ENCODE measurements at places on chromosomes 3 and 15. TPM values are rescaled to one million over a fixed set of nuclear protein-coding genes. Genes with fewer than 3 reads are reported as not detected.

SI gene
- not detected for total RNA-seq

CHST2 gene
- 1.7 TPM for total RNA-seq

ASB14 gene
- total RNA-seq: not detected

AGBL1 gene
- not detected for total RNA-seq

ITPKA gene
- 10.8 TPM for total RNA-seq

DPPA4 gene
- 0.27 TPM for total RNA-seq

TTLL13 gene
- 1.0 TPM for total RNA-seq

CACNA2D2 gene
- total RNA-seq: 10.2 TPM

DNA sequence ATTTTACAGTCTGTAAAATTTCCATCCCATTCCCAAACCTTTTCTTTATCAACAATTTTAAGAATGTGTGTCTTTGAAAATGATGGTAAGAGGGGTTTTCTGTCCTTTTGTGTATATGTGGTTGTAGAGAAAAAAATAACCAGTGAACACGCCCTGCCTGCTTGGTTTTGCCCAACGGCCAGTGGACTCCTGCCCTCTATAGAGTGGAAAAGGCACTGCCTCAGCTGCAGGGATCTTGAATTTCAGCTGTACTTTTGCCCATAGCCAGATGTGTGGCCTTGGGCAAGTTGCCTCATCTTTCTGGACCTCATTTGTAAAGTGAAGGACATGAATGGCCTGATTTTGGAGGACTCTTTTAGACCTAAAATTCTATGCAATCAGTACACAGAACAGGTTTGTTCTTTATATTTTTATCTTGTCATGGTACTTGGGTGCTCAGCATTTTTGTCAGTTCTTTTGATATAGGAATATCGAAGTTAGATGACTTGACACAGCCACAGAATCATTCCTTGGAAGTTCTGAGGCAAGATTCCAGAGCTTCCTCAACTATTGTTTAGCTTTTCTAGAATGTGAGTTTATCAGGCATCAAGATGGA lies 81.0 kb downstream of the CLDN11 start:
- no peaks in the 10 kb centered on the region for H3K4me1 ChIP-seq
- no peaks in the 10 kb centered on the region for H3K36me3 ChIP-seq
- H3K27ac ChIP-seq: no peak overlapping the region
- no peak overlapping the region for H3K4me3 ChIP-seq
- H3K27me3 ChIP-seq: no peaks in the 10 kb centered on the region
- DNase-seq: peak; percentile 16

GRCh38 chr15:25169318-25169717 lies 214.5 kb downstream of the SNRPN start:
- DNase-seq: no peak
- H3K4me3 ChIP-seq: no peak overlapping the region
- H3K27ac ChIP-seq: no peak overlapping the region
- no peaks in the 10 kb centered on the region for H3K4me1 ChIP-seq
- no peaks in the 10 kb centered on the region for H3K36me3 ChIP-seq

- H3K4me3 ChIP-seq: no peak overlapping the region
- DNase-seq: no peak
- H3K4me1 ChIP-seq: no peaks in the 10 kb centered on the region
- no peaks in the 10 kb centered on the region for H3K27me3 ChIP-seq
- H3K36me3 ChIP-seq: peaks cover 16% of the 10 kb centered on the region
These were observed 9.8 kb downstream of the SELENOS start for GRCh38 chr15:101267320-101268104.

DNA sequence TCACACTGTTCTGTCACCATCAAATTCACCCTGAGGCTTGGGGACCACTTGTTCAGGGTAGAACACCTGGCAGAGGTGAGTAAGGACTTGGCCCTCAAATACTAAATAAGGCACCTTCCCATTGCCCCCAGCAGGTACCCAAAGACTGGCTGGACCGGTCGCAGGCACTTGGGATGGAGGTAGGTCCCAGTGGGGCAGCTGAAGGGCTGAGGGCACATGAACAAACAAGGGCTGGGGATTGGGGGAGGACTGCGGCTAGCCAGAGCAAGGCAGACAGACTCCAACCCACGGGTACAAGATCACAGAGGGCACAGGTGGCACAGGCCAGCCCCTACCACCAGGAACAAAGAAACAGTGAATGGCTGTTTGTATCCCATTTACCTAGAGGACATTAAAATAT lies 1.9 kb downstream of the MRPS25 start:
- no peak overlapping the region for H3K4me3 ChIP-seq
- H3K4me1 ChIP-seq: peaks cover 17% of the 10 kb centered on the region

DNA sequence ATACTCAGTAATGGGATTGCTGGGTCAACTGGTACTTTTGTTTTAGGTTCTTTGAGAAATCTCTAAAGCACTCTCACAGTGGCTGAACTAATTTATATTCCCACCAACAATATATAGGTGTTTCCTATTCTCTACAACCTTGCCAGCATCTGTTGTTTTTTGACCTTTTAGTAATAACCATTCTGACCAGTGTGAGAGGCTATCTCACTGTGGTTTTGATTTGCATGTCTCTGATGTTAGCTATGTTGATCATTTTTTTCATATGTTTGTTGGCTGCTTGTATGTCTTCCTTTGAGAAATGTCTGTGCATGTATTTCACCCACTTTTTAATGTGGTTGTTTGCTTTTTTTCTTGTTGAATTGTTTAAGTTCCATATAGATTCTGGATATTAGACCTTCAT lies 98.2 kb upstream of the DCBLD2 start:
- no peaks in the 10 kb centered on the region for H3K4me1 ChIP-seq
- DNase-seq: no peak
- H3K27me3 ChIP-seq: no peaks in the 10 kb centered on the region
- H3K36me3 ChIP-seq: no peaks in the 10 kb centered on the region
- no peak overlapping the region for H3K27ac ChIP-seq

DNA sequence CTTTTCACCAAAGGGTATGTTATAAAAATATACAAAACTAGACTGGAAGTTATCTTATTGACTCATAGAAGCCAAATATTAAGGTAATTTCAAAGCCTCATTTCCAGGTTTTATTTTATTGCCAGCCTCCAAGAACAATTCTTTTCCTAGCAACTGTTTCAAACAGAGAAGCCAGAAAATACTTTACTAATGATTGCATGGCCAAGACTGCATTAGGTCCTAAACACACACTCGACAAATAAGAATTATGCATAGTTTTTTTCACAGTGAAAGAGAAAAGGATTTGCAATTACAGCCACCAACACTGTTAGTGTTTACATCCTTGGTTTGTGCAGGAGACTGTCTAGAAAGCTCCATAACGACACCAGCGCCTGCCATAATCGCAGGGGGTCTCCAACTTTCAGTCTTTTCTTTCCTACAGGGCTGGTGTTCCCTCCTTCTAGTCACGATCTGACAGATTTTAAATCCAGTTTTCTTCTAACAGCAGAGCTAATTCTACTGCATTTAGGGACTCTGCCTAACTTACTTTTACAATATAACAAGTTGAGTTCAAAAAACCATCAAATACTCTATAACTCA lies 58.1 kb downstream of the CLASP2 start:
- peaks cover 14% of the 10 kb centered on the region for H3K4me1 ChIP-seq
- H3K4me3 ChIP-seq: no peak overlapping the region
- H3K27me3 ChIP-seq: no peaks in the 10 kb centered on the region

- H3K4me3 ChIP-seq: no peak overlapping the region
- DNase-seq: no peak
- H3K27me3 ChIP-seq: no peaks in the 10 kb centered on the region
- no peak overlapping the region for H3K27ac ChIP-seq
- no peaks in the 10 kb centered on the region for H3K4me1 ChIP-seq
These were observed 232.4 kb upstream of the WNT5A start for GRCh38 chr3:55719508-55719907.

- H3K4me3 ChIP-seq: no peak overlapping the region
- H3K27me3 ChIP-seq: no peaks in the 10 kb centered on the region
- DNase-seq: peak; percentile 43
- H3K36me3 ChIP-seq: no peaks in the 10 kb centered on the region
These were observed 205.9 kb downstream of the MBNL1 start for GRCh38 chr3:152474585-152474984.

GRCh38 chr3:129487183-129487867 lies 41.1 kb upstream of the RHO start:
- H3K27ac ChIP-seq: no peak overlapping the region
- H3K4me1 ChIP-seq: no peaks in the 10 kb centered on the region
- DNase-seq: no peak
- H3K4me3 ChIP-seq: no peak overlapping the region
- H3K36me3 ChIP-seq: no peaks in the 10 kb centered on the region

- H3K36me3 ChIP-seq: peaks cover 23% of the 10 kb centered on the region
- H3K27me3 ChIP-seq: no peaks in the 10 kb centered on the region
- H3K27ac ChIP-seq: no peak overlapping the region
- no peak for DNase-seq
These were observed 39.0 kb downstream of the CHAC1 start for GRCh38 chr15:40992241-40992741.

DNA sequence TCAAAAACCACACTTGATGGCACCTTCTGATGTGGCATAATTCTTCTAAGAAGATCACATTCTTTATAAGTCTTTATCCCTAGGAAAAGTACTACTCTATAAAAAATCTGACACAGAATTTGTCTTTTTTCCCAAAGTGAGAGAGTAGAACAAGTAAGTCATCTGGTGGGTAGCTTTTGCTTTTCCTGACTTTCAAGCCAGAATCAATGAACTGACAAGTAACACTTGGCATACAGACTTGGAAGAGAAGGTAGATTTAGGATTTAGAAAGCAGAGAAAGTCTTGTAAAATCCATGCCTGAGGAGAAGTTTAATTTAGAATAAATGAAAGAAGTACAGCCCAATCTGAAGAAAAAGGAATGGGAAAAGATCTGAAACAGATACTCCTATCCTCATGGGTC lies 66.6 kb upstream of the TUSC7 start:
- H3K4me3 ChIP-seq: no peak overlapping the region
- no peaks in the 10 kb centered on the region for H3K36me3 ChIP-seq
- no peaks in the 10 kb centered on the region for H3K4me1 ChIP-seq
- no peak overlapping the region for H3K27ac ChIP-seq
- H3K27me3 ChIP-seq: no peaks in the 10 kb centered on the region

DNA sequence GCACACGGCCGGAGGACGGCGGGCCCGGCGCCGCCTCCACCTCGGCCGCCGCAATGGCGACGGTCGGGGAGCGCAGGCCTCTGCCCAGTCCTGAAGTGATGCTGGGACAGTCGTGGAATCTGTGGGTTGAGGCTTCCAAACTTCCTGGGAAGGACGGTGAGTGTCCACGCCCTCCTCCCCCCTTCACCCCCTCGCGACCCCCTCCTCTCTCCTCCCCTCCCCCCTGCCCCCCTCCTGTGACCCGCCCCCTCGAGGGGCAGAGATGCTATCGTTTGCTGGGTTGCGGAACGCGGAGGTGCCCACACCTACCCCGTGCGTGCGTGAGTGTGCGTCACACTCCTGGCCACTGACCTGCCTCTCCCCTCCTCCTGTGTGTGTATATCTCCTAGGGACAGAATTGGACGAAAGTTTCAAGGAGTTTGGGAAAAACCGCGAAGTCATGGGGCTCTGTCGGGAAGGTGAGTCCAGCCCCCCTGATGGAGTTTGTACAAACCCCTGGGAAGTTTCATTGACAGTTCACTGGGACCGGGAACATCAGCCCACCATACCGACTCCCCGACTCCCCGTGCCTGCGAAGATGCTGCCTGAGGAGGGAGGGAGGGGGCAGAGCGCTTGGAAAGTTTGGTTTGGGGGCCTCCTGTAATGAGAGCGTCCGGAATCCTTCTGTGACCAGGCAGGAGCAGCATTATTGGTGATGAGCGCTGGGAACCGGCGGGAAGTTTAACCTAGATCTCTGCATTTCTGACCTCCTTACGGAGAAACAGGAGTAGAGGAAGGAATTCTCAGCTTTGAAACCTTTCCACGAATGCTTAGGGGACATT lies 795 bp upstream of the SCAANT1 start:
- H3K27me3 ChIP-seq: no peaks in the 10 kb centered on the region
- H3K36me3 ChIP-seq: peaks cover 5% of the 10 kb centered on the region
- H3K4me3 ChIP-seq: peak overlapping the region; percentile 74
- DNase-seq: peak; percentile 32

DNA sequence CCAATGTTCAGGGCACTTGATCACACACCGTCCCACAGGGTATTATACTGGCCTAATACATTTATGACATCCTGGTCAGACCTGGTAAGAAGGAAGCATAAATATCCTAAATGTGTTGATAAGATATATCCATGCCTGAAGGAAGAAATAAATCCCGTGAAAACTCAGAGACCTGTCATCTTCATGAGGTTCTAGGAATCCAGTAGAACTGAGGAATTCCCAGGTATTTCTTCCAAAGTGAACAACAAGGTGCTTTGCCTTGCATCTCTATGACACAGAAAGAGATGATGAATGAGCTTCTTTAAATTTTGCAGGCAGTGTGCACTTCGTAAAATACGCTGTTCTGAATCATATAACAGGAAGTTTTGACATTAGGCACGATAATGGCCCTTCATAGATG lies 78.1 kb upstream of the VGLL3 start:
- no peaks in the 10 kb centered on the region for H3K27me3 ChIP-seq
- no peaks in the 10 kb centered on the region for H3K36me3 ChIP-seq
- no peak for DNase-seq
- H3K27ac ChIP-seq: no peak overlapping the region
- H3K4me1 ChIP-seq: no peaks in the 10 kb centered on the region

- no peaks in the 10 kb centered on the region for H3K4me1 ChIP-seq
- no peaks in the 10 kb centered on the region for H3K27me3 ChIP-seq
- H3K27ac ChIP-seq: no peak overlapping the region
- no peak for DNase-seq
- H3K36me3 ChIP-seq: no peaks in the 10 kb centered on the region
- no peak overlapping the region for H3K4me3 ChIP-seq
These were observed 12.5 kb downstream of the FBLN2 start for GRCh38 chr3:13561376-13561775.

- no peaks in the 10 kb centered on the region for H3K36me3 ChIP-seq
- H3K4me3 ChIP-seq: no peak overlapping the region
These were observed 72.1 kb upstream of the ETV5 start for GRCh38 chr3:186180891-186181481.

DNA sequence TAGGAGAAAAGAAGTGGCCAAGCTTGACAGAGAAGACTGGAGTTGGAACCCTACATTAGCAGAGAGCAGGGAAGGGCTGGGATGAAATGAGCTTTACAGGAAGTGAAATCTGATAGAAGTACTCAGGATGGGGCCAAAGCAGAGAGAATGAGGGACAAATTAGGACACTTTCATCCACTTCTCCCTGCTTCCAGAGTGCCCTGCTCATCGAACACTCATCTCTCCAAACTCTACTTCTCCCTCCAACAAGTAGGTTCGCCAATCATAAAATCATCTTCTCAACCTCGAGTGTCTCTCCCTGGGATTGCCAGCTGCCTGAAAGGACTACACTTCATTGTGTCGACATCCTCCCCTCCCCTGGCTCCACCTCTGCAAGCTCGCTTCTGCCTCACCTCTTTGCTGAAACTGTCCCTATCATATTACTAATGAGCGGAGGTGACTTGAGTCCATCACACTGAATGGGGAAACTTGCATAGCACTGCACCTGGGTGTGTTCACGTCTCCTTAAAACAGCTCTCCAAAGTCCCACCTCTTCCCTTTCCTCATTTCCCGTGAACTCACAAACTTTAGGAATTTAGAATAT lies 365.8 kb downstream of the FOXP1 start:
- no peaks in the 10 kb centered on the region for H3K27me3 ChIP-seq
- no peak overlapping the region for H3K27ac ChIP-seq
- no peaks in the 10 kb centered on the region for H3K4me1 ChIP-seq
- no peak overlapping the region for H3K4me3 ChIP-seq
- no peak for DNase-seq
- H3K36me3 ChIP-seq: no peaks in the 10 kb centered on the region

- H3K4me3 ChIP-seq: no peak overlapping the region
- H3K27me3 ChIP-seq: no peaks in the 10 kb centered on the region
- H3K4me1 ChIP-seq: no peaks in the 10 kb centered on the region
These were observed 98.0 kb upstream of the RORA start for GRCh38 chr15:61327019-61327631.
